HL-60 (cell line): ENCODE measurements at places on chromosomes 3 and 15.

DNA sequence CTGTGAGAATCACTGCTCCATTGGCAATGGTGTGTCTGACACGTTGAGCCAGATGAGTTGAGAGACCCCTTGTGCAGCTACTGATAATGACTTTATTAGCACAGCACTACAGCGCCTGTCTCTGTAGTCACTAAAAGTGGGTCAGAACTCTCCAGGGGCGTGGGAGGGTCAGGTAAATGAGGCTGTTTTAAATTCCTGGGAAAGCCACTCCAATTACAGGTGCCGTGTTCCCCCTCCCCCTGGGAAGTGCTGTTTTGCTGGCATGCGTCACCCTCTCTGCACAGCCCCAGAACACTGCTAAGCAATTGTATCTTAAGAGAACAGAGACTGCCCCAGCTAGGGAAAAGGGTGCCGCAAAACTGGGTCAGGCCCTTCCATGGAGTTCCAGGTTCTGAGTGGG is 21.5 kb upstream of the CPNE9 start:
- DNase-seq = no peak

- no peak for DNase-seq
These were observed 10.6 kb upstream of the RAD51 start for GRCh38 chr15:40684381-40684780.

DNA sequence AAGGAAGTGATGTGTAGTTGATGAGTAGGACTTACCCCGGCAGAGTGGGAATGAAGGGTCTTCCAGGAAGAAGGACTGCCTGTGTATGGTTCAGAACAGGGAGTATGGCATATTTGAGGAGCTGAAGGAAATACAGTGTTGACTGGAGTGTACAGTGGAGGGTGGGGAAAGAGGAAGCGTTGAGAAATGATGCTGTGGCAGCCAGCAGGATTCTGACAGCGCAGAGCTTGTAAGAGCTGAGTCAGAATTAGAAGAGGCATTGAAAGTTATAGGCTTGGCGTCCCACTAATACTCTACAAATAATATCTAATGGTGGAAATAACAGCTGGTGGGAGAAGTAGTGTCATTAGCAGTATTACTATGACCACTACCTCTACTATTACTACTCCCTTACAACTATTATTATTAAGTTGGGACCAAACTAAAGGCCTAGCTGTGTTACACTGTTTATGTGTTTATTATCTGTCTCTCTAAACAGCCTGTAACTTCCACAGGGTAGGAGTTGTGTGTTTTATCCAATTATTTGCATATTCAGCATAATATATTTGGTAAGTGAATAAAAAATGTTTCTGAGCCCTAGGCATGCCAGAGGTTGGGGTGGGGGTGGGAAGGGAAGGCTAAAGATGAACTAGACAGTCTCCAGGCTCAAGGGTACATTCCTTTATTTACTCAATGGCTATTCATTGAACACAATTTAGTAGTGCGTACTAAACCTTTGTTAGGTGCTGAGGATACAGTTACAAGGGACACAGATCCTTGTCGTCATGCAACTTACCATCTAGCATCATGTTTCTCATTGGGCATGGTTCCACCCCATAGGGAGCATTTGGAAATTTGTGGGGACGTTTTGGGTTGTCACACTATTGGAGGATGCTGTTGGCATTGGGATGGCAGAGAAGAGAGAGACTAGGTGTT is 428.8 kb upstream of the ONECUT1 start:
- no peak for DNase-seq

- no peak for DNase-seq
These were observed 13.0 kb downstream of the AGTR1 start for GRCh38 chr3:148710665-148711064.

DNA sequence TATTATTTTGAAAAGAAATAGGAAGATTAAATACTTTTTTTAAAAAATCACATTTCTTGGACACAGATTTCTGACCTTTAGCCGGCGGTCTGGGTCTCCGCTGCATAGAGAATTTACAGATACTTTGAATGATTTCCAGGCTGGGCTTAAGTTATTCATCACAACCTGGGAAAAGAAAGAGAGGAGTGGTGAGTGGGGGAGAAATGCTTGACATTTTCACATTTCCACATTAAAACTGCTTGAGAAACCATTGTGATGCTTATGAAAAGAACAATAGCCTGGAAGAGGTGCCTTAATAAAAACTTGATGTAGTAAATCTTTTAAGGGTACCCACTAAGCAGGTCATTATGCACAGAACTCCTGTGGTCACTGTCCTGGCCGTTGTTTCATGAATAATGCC is 166.8 kb upstream of the MRPL3 start:
- no peak for DNase-seq

GRCh38 chr3:81962396-81962795 is 201.0 kb upstream of the GBE1 start:
- no peak for DNase-seq

DNA sequence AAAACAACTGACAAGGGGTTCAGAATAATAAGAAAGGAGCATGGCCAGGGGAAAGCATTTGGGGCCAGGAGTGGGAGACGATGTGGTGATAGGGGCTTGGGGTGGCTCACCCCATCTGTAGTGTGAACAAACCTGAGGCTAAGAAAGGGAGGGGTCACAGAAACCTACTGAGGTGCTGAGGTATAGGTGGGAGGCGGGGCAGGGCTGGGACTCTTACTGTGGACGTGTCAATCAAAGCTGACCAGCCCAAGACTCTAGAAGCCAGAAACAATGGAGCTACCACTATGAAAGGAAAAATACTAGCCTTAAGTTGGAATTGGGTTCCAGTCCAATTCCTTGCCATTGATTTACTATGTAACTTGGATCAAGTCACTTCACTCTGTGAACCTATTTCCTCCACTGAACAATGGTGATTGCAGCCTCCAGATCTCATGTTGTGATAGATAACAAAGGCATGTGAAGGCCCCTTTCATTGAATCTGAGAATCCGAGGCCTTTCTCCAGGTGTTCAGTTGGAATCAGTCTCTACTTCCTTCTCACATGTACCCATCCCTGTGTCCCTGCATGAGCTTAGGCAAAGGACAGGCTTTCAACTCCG is 260.9 kb upstream of the HES1 start:
- DNase-seq = no peak

GRCh38 chr15:99632521-99632920 is 66.7 kb downstream of the MEF2A start:
- no peak for DNase-seq

- no peak for DNase-seq
These were observed 3.2 kb upstream of the GABRR3 start for GRCh38 chr3:98038286-98038685.

DNA sequence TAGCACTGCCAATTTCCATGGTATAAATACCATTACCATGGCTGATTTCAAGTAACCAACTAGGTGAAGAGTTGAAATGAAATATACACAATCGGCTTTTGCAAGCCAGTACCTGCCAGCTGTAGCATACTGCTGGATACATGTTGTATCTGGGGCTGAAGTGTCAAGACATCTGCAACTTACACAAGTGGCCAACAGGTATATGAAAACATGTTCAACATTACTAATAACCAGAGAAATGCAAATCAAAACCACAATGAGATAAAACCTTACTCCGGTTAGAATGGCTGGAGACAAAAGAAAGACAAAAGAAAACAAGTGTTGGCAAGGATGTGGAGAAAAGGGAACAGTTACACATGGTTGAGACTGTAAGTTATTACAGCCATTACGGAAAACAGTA is 11.6 kb downstream of the ATOSA start:
- DNase-seq = no peak

DNA sequence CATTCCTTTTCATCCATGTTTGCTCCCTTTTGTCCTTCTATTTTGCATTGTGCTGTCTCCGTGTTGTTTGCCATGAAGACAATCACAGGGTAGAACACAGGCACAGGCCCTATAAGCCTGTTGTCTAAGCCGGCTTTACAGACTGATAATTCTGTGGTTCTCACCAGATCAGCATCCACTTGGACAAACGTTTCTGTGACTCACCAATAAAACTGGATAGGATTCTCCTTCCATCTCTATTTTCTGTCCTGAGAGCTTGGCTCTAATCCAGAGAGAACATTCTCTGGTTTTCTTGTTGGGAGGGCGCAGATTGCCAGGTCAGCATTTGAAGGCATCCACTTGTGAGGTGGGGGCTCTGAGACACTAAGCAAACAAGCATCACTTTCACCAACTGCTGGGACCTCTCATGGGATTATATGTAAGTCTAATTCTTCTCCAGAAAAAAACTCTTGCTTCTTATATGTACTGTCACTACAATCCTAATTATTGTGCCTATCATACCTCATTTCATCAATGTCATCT is 101.6 kb downstream of the ERC2 start:
- DNase-seq = no peak

- no peak for DNase-seq
These were observed 619.5 kb upstream of the TBL1XR1 start for GRCh38 chr3:177816667-177817208.

- DNase-seq = no peak
These were observed 155.1 kb upstream of the SATB1 start for GRCh38 chr3:18580268-18580667.

- DNase-seq = peak; percentile 76
These were observed 11.0 kb upstream of the KNG1 start for GRCh38 chr3:186705882-186706780.

- DNase-seq = no peak
These were observed 12.5 kb upstream of the RPN1 start for GRCh38 chr3:128663151-128663550.

- DNase-seq = no peak
These were observed 156.7 kb upstream of the SMAD3 start for GRCh38 chr15:66908744-66909095.

DNA sequence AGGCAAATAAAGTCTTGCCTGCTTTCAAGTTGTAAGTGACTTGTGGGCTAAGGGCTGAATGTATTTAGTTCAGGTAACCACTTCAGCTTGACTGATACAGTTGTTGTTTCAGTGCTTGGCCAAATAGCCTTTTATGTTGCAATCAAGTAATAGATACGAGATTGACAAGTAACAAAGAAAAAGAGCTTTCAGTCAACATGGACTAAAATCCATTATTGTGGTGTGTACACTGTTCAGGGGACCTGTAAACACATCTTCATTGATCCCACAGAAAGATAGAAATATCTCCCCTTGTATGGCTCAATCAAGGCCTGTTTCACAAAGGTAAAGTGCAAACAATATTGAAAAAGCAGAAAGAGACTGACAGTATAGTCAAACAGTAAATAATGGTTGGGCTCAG is 224.8 kb upstream of the TMCO5A start:
- no peak for DNase-seq

GRCh38 chr15:81062937-81063336 is 62.2 kb downstream of the TLNRD1 start:
- DNase-seq = no peak

GRCh38 chr15:75107908-75108838 is 84.8 kb downstream of the PPCDC start:
- peak; percentile 97 for DNase-seq

DNA sequence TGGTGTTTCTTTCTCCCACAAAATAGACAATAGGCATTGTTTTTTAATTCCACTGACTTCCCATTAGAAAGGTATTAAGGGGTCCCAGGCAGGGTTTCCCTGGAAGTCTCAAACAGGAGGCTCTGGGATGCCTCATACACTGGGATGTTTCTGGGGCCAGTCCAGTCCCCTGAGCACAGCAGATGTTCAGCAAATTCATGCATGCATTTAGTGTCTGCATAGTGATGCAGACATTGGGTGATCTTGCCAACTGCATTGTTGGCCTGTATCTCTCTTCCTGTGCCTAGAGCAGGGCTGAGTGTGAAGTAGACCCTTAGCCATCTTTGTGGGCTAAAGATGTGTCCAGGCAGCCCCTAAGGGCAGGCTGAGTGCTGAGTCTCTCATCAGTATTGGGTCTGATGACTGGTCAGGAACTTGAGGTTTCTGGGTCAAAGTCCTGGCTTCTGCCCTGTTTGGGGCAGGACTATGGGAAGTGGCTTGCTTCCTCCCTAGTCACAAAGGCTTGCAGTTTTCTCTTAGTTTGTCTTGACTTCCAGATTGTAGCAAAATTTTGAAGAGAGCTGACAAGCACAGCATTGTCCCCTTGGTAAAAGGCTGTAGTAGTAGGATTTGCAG is 56.5 kb downstream of the BSN start:
- DNase-seq = no peak

- DNase-seq = no peak
These were observed 8.5 kb upstream of the ONECUT1 start for GRCh38 chr15:52798529-52799101.

DNA sequence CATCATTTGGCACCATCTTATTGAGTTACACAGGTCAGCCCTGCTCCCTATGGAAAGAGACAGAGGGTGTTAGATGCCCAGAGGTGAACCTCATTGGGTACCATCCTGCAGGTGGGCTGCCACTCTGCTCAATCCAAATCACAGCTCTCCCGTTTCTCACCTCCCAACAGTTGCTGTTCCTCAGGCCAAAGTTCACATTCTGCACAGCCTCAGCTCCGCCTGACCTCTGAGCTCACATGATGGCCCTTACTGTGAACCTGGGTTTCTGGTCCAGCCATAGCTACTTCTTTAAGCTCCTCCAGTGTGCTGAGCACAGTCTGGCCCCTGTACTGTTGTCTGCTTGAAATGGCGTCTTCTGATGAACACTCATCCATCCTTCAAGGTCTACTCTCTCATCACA is 47.8 kb downstream of the BTD start:
- DNase-seq = no peak

- DNase-seq = no peak
These were observed 83.8 kb downstream of the THRB start for GRCh38 chr3:24410860-24411259.

- DNase-seq = peak; percentile 89
These were observed 160.2 kb downstream of the XXYLT1 start for GRCh38 chr3:195110647-195111318.

DNA sequence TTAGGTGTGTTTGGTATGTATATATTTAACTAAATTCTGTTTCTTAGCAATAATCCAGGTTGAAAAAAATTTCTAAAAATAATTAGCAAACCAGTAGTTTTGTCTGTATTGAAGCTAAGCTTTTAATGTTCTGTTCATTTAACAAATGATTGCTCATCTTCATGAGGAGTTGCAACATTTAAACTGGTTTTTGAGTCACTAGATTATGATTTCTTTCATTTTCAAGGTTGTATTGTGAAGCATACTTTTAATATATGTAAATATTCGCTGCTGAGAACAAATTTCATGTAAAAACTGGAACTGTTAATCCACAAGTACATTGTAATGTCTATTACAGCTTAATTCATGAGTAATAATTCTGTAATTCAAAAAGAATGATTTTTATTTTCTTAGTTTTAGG is 192.7 kb downstream of the MBNL1 start:
- no peak for DNase-seq

DNA sequence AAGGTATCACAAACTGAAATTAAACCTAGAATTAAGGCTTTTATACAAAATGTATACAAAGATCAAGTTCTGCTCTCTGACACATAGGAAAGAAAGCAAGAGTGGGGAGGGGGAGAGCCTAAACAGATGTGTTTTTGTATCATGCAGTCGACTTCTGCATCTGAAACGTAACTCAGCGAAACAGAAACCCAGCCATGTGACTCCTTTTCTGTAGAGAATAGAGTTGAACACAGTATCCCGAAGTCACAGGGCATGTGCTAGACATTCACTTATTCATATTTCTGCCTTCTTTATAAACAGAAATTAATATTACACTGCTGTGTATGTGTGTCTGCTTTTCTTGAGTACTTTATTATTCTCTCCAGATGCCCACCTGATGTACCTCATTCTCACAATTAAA is 121.0 kb downstream of the PDZRN3 start:
- no peak for DNase-seq
